ENCODE measurements at places on chromosomes 16 and 17. TPM values are rescaled to one million over a fixed set of nuclear protein-coding genes. Genes with fewer than 3 reads are reported as not detected.

DNA sequence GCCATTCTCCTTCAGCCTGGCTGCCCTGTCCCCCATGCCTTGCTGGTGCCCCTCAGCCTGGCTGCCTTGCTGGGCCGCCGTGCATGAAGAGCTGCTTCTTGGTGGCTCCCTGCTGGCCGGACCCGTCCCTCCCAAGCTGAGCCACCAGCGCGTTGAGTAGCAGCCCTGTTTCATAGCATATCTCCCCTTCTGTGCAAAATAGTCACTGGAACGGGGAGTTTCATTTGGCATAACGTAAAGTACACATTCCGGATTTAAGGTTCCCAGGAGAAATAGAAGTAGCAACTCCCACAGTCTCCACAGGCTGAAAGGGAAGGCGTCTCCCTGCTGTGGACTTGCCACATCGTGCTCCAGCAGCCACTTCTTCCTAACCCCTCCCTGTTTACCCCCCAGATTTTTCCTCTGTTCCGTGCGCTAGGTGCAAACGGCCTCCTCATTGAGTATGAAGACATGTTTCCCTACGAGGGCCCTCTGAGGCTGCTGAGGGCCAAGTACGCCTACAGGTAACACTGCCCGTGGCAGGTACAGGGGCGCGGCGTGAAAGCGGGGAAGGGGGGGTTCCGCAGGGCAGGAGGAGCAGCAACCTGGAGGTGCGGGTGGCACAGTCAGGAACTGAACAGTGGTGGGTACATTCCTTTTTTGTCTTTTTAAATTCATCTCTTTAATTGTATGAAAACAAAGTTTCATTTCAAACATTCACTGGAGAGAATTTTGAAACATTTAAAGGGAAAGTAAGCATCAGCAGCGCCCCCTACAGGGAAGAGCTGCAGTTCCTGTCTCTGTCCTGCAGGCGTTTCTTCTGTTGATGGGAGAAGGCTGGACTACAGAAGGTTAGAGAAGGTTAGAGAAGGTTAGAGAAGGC lies 5.8 kb upstream of the OGFOD3 start:
- no peak for DNase-seq

GRCh38 chr16:998211-998610 lies 16.6 kb downstream of the SOX8 start:
- DNase-seq, result no peak

DNA sequence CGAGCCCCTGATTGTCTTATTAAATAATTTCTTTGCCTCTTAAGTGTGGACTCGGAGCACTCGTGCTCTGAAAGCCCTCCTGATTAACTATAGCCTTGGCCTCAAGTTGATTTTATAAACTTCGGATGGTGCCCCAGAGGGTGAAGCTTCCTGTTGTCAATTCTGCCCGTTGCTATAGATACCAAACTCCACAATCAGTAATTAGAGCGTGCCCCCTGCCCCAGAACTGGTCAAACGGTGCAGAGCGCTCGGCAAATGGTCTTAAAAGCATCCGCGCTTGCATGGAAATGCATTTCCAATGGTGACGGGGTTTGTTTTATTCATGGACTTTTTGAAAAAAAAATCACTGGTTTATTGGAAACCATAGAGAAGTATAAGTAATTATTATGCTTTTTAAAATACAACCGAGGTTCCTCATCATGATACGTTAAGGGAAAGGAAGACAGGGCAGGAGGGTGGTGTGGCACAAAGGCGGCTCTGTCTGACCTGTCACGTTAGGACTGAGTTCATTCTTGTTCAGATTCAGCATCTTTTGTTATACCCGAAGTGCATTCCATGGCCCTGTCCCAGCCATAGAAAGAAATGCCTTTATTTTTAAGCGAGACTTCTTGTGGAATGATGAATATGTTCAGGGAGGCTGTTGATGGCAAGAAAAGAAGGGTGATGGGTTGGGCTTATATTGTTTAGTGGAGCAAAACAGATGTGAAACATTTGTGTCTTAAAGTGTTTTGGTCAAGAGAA lies 476.4 kb downstream of the MAF start:
- DNase-seq, result peak; percentile 50

DNA sequence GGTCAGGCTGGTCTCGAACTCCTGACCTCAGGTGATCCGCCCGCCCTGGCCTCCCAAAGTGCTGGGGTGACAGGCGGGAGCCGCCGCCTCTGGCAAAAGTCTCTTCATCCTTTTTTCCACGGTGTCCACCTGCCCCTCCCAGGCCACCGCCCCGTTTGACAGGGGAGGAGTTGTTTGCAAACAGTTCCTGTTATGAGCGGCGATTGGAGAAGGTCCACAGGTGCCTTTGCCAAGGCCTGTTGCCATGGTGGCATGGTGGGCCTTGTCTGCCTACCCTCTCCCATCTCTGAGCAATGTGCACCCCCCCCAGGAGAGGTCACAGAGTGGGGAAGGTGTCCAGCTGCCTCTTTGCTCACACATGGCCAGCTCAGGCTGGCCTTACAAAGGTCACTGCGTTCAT lies 16.0 kb upstream of the RAP1GAP2 start:
- no peak for DNase-seq

- DNase-seq, result peak; percentile 80
These were observed at the start of gene EVI2A for GRCh38 chr17:31321481-31321880. Gene EVI2A (minus strand): TSS chr17:31321622. CDS start chr17:31319013, 2,609 bp downstream.

DNA sequence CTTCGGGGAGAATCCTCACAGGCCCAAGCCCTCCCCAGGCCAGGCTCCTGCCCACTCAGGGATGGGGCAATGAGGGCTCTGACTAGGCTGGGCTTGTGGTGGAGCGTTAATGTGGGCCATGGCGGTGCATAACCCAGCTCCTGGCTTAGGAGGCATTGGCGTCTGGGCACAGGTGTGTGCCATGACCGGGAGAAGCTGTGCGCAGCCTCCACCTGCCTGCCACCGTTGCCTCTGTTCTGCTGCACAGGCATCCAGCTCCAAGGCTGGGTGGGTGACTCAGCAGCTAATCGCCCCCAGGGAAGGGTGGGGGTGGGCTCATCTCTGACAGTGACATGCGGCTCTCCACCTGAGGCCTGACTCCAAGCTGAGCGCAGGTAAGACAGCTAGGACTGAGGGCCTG lies 3.5 kb upstream of the ARHGAP27 start:
- no peak for DNase-seq

DNA sequence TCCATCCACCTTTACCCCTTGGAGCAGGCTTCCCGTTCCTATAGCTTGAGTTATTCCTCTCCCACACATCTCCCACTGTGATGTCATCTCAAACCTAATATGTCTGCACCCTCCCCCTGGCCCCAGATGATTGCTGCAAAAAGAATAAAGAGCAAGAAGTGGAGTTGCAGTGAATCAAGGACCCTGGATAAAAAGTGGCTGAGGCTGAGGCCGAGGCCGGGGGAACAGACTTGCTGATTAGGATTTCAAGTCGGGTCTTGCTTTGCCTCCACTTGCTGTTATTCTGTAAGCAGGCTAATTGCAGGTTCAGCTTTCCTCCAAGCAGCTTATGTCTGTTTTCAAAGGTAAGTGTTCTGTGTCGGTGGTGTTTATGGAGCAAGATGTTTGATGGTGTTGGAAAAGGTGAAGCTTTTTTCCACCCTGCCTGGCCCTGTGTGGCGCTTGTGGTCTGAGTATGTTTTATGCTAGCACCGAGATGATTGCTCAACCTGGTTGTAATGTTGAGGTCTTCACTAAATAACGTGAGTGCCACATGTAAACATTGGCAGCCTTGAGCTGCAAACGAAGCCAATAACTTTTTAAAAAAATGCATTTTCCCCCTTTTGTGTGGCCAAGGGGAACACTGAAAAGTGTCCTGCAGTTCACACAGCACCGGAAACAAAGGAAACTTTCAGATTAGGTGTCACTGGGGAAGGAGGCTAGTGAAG lies 15.4 kb downstream of the HS3ST3B1 start:
- no peak for DNase-seq

DNA sequence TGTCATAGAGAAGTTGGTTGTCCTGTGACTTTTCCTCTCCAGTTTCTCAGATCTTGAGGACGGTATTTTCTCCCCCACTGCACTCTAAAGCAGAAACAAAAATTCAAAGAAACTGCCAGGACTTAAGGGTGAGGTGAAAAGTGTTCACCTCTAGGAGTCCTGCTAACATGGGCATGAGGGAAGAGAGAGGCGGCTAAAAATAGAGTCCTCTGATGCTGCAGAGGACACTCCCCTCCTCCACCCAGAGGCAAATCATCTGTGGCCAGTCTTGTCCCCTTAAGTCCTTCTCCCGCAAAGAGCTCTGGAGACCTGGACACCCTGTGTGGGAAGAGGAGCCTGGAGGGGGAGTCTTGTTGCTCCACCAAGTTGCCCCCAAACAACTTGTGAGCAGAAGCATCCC lies 4.7 kb upstream of the DDX19A start:
- DNase-seq, result no peak

GRCh38 chr17:63646488-63646806 lies 24.2 kb downstream of the MAP3K3 start:
- DNase-seq, result peak; percentile 38

DNA sequence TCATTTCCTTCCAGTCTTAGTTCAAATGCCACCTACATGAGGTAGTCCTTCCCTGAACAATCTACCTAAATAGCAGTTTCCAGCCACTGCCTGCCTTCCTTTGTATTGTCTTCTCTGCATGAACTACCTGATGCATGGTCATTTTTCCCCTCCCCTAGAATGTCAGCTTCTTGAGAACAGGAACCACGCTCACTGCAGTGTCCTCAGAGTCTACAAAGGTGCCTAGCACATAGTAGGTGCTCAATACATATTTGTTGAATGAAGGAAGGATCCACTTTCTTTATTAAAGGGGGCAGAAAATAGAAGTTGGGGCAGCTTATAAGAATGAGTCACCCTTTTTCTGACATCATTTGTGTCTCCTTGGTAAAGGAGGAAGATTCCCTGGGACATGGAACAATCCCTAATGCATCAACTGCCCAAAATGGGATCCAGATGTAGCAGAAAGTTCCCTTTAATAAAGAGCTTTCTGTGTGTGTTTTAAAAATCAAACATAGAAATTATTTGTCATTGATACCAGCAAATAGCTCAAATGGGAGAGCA lies 4.4 kb upstream of the CYLD start:
- DNase-seq, result no peak

DNA sequence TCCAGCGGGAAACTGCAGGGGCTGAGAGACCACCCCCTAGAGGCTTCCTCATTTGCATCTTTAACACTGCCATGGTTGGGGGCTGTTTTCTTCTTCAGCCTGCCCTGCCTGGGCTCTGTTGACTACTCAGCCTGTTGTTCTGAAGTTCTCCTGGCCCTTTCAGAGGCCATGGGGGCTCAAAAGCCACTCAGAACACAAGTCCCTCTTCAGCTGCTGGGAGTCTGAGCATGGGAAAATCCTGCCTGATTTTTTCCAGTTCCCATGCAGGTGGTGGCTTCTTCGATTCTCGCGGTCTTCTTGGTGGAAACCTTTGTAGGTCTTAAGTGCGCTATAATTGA lies 36.3 kb downstream of the PLCG2 start:
- DNase-seq, result no peak

DNA sequence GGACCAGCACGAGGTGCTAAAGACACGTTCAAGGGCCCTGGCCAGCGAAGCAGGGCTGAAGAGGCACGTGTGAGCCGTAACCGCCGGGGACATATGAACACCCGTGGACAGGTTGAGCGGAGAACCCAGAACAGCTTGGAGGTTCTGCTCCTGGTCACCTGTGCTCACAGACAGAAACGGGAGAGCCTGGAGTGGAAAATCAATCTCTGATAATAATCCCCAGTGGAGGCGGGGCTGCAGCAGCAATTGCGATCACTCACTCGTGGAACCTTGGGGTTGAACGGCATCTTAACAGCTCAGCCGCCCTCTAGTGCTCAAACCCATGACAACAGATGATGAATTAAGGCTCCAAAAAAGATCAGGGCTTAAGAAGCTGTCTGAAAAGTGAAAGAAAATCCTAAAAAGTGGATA lies 25.6 kb downstream of the WIPI1 start:
- DNase-seq, result no peak

GRCh38 chr17:62179525-62180161 lies 114.6 kb upstream of the MED13 start:
- DNase-seq, result no peak

DNA sequence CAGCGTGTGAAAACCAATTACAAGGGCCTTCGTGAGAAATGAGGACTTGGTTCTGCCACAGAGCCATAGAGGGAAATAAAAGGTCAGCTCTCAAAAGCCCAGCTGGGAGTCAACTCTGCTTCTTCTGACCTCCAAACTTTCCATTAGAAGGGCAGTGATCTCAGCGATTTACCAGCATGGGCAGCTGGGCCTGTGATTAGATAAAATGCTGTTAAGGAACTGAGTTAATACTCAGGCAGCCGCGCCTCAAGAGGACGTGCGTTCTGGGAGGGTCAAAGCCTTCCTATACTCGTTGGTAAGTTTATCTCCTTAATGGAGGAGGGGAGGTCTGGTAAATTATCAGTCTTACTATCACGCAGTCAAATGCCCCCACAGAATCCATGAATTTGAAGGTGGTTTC lies 480.2 kb upstream of the ERCC4 start:
- DNase-seq, result no peak

- DNase-seq, result peak; percentile 84
These were observed 34.5 kb downstream of the TBC1D16 start for GRCh38 chr17:80000981-80001775.

- peak; percentile 84 for DNase-seq
These were observed 154.2 kb upstream of the SHISA6 start for GRCh38 chr17:11086646-11087340.

DNA sequence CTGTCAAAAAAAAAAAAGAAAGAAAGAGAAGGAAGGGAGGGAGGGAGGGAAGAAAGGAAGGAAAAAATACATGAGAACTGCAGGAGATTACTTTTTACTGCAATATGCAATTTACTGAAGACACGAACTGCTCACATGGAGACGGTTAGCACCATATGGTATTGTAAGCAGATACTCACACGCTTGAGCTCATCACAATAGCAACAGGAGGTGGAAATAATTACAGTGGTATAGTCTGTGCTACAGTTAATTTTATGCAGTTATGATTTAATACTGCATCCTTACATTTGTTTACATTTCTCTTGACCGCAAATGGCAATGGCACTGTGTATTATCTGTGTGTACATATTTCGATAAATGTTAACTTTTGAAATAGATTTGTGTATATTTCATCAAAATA lies 21.4 kb upstream of the SLC46A1 start:
- DNase-seq, result no peak

The MAF gene
- 25.3 TPM for polyA plus RNA-seq

The BAHCC1 gene
- polyA plus RNA-seq, result 16.6 TPM

The FA2H gene
- polyA plus RNA-seq, result 0.11 TPM

The DHX8 gene
- polyA plus RNA-seq, result 30.9 TPM

The VMO1 gene
- polyA plus RNA-seq, result 4.1 TPM

The SHISA6 gene
- 9.9 TPM for polyA plus RNA-seq

The PDIA2 gene
- polyA plus RNA-seq, result 0.74 TPM

The ZNF423 gene
- polyA plus RNA-seq, result 22.8 TPM

The ABCA9 gene
- 13.2 TPM for polyA plus RNA-seq

The VAT1L gene
- polyA plus RNA-seq, result 8.1 TPM

The TNFRSF13B gene
- 0.11 TPM for polyA plus RNA-seq

The NAGS gene
- polyA plus RNA-seq, result 0.71 TPM

The TELO2 gene
- polyA plus RNA-seq, result 35.8 TPM

The GNGT2 gene
- 0.75 TPM for polyA plus RNA-seq
